ENCODE measurements at places on chromosomes 7 and 10.

GRCh38 chr7:46933596-46933995 is 648.3 kb downstream of the TNS3 start:
- DNase-seq, result no peak

DNA sequence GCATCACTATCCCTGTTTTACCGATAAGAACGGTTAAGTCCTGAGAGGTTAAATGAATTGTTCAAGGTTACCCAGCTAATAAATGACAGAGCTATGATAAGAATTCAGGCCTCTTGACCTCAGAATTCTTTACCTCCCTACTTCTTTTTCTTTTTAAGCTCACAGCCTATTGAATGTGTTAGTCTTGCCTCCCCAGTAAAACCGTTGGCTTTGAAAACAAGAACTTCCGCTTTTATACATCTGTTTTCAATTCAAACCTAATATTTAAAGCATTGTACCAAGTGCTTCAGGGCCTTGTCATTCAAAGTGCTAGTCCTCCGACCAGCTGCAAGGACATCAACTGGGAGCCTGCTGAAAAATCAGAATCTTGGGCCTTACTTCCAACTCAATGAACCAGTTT is 15.6 kb downstream of the SEC31B start:
- no peak for DNase-seq

DNA sequence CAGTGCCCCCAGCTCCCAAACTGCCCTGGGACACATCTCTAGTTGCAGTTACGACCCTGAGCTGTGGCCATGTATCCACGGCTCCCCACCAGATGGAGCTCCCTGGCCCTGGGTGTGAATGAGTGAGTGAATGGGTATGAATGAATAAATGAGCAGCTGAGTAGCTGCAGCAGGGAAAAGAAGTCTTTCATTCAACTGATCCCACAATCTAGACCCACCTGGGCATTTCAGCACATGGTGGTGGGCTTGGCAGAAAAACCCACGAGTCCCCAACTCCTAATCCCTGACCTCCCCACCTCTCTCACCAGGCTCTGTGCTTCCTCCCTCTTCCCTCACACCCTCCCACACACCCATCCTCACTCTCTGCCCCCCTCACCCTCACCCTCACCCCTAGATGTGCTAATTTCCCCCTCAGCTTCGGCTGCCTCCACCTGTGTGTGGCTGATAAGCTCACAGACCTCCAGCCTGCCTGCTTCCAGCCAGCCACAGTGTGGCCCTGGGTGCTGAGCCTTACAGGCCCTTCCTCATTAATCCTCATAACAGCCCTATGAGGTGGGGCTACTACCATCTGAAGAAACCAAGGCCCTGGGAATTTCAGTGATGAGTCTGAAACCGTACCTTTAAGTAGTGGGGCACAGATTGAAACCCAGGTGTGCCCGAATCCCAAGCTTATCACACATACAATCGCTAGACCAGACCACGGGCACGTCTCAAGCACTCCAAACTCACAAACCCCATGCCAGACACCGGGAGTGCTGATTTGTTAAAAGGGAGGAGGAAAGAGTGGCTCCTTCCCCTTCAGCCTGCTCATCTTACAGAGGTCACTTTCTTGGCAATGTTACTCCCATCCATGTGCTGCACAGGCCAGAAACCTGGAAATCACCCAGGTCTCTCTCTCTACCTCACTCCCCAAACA is 2.2 kb upstream of the ATP6V1F start:
- DNase-seq, result no peak

DNA sequence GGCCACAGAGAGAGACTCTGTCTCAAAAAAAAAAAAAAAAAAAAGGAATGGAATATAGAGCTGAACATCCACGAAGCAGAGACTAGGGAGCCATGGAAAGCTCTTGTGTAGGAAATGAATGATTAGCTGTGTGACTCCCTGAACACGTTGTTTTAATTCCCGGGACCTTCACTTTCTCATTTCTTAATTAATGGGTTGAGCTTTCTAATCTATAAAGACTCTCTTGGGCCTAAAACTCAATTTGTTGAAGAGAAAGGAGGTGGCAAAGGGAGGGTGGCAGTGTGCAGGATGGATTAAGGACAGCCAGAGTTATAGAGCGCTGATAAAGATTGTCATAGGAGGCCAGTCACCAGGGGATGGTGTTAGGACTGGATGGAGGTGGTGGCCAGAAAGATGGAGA is 48.0 kb downstream of the CYCS start:
- no peak for DNase-seq

DNA sequence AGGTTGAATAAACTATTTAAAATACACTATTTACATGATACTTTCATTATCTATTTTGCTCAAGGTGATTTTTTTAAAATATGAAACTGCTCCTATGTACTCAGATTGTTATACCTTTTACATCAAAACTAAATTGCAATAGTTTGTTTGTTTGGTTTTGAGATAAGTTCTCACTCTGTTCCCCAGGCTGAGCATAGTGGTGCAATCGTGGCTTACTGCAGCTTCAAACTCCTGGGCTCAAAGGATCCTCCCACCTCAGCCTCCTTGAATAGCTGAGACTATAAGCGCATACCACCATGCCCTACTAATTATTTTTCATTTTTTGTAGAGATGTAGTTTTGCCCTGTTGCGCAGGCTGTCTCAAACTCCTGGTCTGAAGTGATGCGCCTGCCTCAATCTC is 12.7 kb downstream of the TAS2R60 start:
- DNase-seq, result no peak

GRCh38 chr10:47243791-47244190 is 56.2 kb upstream of the GDF10 start:
- DNase-seq, result no peak

GRCh38 chr10:113093188-113094113 is 143.4 kb downstream of the TCF7L2 start:
- DNase-seq, result no peak

DNA sequence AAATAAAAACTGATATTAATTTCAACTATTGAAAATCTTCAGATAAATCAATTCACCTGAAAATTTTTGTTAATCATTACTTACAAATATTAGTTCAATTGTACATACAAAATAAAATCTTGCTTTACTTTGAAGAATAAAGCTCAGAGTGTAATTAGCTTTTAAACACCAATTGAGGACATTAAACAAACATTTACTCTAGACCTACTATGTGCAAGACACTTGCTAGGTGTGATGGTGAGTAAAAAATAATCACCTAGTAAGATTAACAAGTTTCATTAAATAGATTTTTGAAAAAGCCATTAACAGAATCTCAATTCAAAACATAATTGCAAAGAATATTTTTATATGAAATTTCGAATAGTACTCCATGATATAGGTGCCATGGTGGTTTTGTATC is 3.9 kb upstream of the MLLT10 start:
- DNase-seq, result no peak

DNA sequence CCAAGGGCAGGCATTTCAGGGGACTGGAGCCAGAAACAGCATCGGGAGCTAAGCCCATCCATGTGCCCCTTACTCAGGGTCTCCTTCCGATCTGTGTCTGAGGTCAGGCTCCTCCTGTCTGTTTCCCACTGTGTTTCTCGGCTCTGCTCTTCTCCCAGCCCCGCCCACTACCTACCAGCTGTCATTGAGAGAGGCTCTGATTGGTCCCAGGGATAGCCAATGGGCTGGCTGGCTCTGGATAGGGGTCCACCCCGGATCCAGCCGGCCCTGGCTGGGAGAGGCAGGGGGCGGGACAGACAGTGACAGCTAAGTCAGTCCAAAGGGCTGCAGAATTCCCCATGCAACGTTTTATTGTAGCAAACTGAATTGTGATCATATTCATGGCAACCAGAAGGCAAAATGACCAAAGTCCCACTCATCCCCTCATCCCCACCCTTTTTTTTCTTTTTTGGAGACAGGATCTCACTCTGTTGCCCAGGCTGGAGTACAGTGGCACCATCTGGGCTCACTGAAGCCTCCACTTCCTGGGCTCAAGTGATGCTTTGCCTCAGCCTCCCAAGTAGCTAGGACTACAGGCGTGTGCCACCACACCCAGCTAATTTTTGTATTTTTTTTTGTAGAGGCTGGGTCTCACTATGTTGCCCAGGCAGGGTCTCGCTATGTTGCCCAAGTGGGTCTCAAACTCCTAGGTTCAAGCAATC is 76.3 kb downstream of the CLIP2 start:
- no peak for DNase-seq

- DNase-seq, result no peak
These were observed 141.2 kb downstream of the GLI3 start for GRCh38 chr7:42095791-42096190.

- no peak for DNase-seq
These were observed 4.9 kb downstream of the SRRT start for GRCh38 chr7:100879685-100880261.

- DNase-seq, result no peak
These were observed 233.0 kb downstream of the DIP2C start for GRCh38 chr10:456486-456885.

GRCh38 chr7:106086062-106086461 is 26.1 kb downstream of the SYPL1 start:
- DNase-seq, result no peak

DNA sequence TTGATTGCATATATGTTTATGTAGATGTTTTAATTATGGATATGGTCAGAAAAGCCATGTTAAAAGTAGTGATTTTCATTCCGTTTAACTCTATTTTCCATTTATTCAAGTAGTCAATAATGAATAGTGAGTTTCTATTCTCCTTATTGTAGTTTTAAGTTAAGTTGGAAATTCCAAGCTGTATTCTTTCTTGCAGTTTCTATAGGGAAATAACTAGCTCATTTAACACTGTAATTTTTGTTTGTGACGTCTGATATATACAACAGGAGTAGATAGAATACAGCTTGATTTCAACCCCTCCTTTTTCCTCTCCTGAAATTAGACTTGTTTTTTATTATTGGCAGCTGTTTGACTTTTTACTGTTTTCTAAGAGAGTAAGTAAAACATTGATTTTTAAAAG is 47.2 kb downstream of the SLK start:
- no peak for DNase-seq

GRCh38 chr10:91307489-91307888 is 87.0 kb downstream of the PCGF5 start:
- no peak for DNase-seq

- DNase-seq, result no peak
These were observed 253.6 kb downstream of the STK31 start for GRCh38 chr7:23963461-23964165.

DNA sequence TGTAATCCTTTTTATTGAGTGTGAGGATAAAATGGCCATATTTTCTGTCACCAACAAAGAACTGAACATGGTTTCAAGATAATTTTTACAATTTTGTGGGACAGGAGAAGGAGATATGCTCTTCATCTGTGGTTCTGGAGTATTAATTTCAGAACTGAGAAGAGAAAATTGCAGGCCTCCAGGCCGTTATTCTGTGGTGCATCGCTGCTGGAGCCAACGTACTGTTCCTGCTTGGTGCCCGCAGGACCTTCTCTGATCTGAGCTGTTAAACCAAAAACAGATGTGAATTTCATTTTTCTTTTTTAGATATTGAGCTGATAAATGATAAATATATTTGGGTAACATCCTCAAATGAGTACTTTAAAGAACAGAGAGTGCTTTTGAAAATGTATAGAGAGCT is 63.9 kb downstream of the IKZF1 start:
- DNase-seq, result no peak

GRCh38 chr10:69845574-69846292 is 44.0 kb downstream of the COL13A1 start:
- no peak for DNase-seq

DNA sequence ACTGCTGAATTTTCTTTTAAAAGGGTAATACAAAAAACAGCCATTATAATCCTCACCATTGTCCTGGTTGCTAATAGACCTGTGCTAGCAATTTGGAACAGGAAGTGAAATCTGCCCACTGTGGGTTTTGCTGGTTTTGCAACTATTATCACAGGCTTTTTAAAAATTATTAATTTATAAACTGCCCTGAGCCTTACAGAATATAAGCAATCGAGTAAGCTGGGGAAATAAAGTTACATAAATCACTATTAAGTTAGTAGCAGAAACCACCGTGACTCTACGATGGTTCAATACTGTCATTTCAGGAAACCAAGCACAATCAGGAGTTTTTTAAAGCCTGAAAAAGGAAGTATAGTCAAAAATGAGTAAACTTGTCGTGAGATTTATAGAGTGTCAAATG is 62.3 kb downstream of the TMEM26 start:
- DNase-seq, result no peak

DNA sequence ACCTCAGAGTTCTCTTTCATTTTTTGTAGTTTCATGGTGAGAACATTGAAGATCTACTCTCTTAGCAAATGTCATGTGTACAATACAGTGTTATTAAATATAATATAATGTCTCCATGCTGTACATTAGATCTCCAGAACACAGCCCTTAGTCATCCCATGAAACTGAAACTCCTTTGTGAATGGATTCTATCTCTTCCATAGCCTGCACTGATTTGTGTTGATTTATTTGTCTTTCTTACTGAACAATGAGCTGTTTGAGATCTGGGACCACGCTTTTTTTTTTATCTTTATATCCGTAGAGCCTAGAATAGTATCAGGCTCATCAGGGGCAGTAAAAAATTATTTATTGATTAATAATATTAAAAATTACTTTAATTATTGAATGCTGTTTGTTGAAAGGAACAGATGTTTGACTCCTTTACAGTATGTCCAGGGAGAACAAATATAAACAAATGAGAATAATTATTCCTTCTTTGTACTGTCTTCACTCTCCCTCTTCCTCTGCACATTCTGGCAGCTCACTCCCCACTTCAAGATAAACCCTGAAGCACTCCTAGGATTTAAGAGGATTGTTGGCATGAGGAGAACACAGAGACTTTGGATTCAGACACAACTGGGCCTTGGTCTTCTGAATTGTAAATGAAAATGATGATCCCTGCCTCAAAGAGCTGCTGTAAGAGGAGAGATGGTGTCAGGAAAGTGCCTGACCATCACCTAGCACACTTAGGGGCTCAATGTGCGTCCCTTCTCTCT is 81.6 kb upstream of the MSRB2 start:
- DNase-seq, result no peak

GRCh38 chr7:57354679-57355338 is 95.2 kb upstream of the ZNF716 start:
- no peak for DNase-seq

GRCh38 chr10:2759233-2759632 is 308.1 kb upstream of the PFKP start:
- no peak for DNase-seq

DNA sequence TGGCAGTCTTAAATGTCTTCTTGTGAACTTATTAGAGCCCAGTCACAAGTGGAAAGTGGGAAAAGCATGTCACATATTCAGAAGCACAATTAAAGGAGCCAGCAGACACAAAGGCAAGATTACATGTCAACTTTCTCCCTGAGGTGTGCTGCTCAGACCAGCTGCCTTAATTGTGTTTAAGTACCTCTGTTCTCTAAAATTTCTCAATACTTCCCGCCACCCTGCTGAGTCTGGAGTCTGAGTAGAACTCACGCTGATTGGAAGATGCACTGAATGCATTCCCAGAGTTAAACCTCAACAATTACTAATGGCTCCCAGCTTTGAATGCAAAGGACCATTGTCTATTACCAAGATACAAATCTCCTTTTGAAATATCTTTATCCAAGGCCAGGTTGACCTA is 166.4 kb upstream of the COBL start:
- no peak for DNase-seq

- no peak for DNase-seq
These were observed 76.8 kb downstream of the PTN start for GRCh38 chr7:137266764-137267163.
